ENCODE measurements at places on chromosomes 3 and 15. TPM values are rescaled to one million over a fixed set of nuclear protein-coding genes. Genes with fewer than 3 reads are reported as not detected.

CHRM5 gene
- total RNA-seq, result under 0.01 TPM

CFAP100 gene
- not detected for total RNA-seq

RASL12 gene
- 6.5 TPM for total RNA-seq

RTP3 gene
- not detected for total RNA-seq

HHLA2 gene
- total RNA-seq, result not detected

SHC4 gene
- total RNA-seq, result 1.8 TPM

FAM174B gene
- total RNA-seq, result 1.4 TPM

DNAH1 gene
- total RNA-seq, result 1.7 TPM

CADPS gene
- 26.5 TPM for total RNA-seq

EBLN2 gene
- total RNA-seq, result 4.6 TPM

MAP1A gene
- total RNA-seq, result 40.8 TPM

ITPR1 gene
- total RNA-seq, result 68.1 TPM

INTS14 gene
- 23.5 TPM for total RNA-seq

RBM15B gene
- total RNA-seq, result 33.7 TPM

Data from smooth muscle cell of bladder (primary cell).